ENCODE measurements at places on chromosomes 1 and 21.

GRCh38 chr1:15524021-15524282, at the start of gene CASP9:
TSS of gene CASP9 (minus strand) at chr1:15524215. CDS start at chr1:15524200, 15 bp downstream.
- DNase-seq: no peak

GRCh38 chr1:2547210-2548067, 8.7 kb upstream of the TNFRSF14 start:
- no peak for DNase-seq

GRCh38 chr1:31372051-31372450, 825 bp downstream of the FABP3 start:
- no peak for DNase-seq

GRCh38 chr1:172340520-172340919, 80.0 kb upstream of the C1orf105 start:
- DNase-seq: no peak

DNA sequence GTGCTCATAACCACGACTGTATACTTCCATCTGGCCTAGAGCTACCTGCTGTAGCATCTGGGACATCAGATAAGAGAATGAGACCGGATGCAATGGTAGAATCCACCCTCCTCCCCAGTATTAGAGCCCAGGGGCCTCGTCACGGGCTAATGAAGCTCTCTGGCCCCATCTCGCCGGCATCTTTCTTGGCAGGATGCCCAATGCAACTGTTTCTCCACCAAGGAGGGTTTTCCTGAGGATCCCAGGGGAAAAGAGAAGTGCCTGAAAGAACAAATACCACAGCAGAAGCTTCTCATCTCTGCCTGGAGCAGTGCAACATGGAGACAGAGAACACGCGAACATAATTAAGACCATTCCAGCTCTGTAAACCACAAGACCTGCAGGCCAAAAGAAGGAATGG, 80.0 kb downstream of the VWA5B1 start:
- no peak for DNase-seq

DNA sequence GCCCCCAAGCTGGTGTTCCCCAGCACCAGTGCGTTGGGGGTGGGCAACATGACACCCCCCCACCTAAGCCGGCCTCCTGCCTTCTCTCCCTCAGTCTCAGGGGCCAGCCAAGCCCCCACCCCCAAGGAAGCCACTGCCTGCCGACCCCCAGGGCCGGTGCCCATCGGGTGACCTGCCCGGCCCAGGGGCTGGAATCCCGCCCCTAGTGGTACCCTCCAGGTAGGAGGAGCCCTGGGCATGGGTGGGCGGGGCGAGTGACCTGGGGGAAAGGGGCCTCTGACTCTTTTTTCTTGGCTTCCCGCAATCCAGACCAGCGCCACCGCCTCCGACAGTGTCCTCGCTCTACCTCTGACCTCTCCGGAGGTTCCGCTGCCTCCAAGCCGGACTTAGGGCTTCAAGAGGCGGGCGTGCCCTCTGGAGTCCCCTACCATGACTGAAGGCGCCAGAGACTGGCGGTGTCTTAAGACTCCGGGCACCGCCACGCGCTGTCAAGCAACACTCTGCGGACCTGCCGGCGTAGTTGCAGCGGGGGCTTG, 1.3 kb upstream of the EFNA4 start:
- DNase-seq: no peak
